ENCODE measurements at places on chromosomes 3 and 15.

- DNase-seq: no peak
Measured at GRCh38 chr3:165457096-165457495, 260.9 kb upstream of the SLITRK3 start.

DNA sequence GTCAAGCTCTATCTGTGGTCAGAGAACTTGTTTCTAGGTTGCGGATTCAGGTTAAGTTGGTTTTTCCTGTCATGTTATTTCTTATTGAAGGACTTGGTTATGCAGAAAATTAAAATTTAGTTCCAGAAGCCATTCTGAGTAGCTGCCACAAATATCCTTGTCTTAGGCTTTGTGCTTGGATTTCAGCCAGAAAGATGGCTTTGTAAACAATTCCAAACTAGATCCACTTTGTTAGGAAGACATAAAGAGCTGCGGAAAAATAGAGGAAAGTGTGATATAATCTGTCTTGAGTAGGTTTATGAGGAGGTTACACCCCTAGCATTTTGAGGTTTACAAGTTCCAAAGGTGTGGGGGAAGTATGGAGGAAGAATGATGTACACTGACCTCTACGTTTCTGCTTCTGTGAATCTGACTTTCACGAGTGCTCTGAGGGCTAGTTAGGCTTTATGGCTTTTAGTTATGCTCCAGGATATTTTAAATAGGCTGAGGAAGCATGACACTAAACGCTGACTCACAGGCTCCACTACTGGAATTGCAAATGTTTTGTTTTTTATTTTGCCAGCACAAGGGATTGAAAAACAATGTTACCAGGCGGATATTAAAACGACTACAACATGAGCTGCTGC, 46.3 kb upstream of the UTS2B start:
- no peak for DNase-seq

- no peak for DNase-seq
Measured at GRCh38 chr3:130686833-130687232, 59.8 kb downstream of the PIK3R4 start.

DNA sequence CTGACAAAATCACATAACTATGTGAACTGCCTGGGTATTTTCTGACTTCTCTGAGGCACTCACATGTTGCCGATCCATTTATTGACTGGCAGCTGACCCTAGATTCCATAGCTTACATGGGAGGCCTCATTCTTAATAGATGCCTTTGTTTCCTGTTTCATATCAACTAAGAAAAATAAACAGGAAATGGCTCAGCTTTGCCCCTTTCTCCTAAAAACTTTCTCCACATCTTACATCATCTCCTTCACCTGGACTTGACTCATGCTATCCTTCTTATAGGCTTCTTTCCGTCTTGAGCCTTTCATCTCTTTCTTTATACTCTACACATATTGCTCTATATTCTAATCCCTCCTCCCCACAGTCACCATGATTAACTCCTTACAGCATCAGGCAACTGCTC, 38.0 kb downstream of the TXNRD3 start:
- no peak for DNase-seq

DNA sequence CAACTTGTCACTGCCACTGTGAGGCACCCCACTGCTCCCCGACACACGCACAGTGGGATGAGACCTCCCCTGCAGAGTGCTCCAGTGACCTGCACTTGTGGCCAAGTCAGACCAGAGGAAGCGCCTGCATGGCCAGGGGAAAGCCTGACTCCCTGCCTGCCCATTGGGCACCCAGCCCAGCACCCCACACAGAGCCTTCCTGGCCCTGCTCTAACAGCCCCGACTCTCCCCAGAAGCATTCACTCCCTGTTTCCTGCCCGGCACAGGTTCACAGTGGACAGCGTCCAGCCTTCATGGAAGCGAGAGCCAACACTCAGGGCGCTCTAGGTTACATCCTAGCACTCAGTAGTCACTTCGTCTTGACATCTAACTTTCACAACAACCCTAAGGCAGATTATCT, 27.8 kb downstream of the RBPMS2 start:
- no peak for DNase-seq
